ENCODE measurements at places on chromosomes 2 and 18. TPM values are rescaled to one million over a fixed set of nuclear protein-coding genes. Genes with fewer than 3 reads are reported as not detected.

ANKRD29 gene
- 0.67 TPM for total RNA-seq

TMEFF2 gene
- 1.5 TPM for total RNA-seq

GRCh38 chr2:88095022-88095421 is 27.4 kb downstream of the SMYD1 start:
- H3K27me3 ChIP-seq: peaks cover 16% of the 10 kb centered on the region
- no peaks in the 10 kb centered on the region for H3K4me1 ChIP-seq
- DNase-seq: no peak
- H3K36me3 ChIP-seq: no peaks in the 10 kb centered on the region
- no peak overlapping the region for H3K4me3 ChIP-seq

GRCh38 chr2:12416600-12416999 is 300.1 kb upstream of the TRIB2 start:
- H3K27ac ChIP-seq: no peak overlapping the region
- no peak overlapping the region for H3K4me3 ChIP-seq
- no peaks in the 10 kb centered on the region for H3K4me1 ChIP-seq
- no peaks in the 10 kb centered on the region for H3K36me3 ChIP-seq
- no peak for DNase-seq
- no peaks in the 10 kb centered on the region for H3K27me3 ChIP-seq

GRCh38 chr2:174656035-174656434 is 58.4 kb upstream of the WIPF1 start:
- no peak for DNase-seq
- no peak overlapping the region for H3K4me3 ChIP-seq
- H3K27me3 ChIP-seq: no peaks in the 10 kb centered on the region
- H3K27ac ChIP-seq: no peak overlapping the region
- no peaks in the 10 kb centered on the region for H3K36me3 ChIP-seq

Data from Panc1 (cell line).